ENCODE measurements at places on chromosomes 6 and 20. TPM values are rescaled to one million over a fixed set of nuclear protein-coding genes. Genes with fewer than 3 reads are reported as not detected.

GRCh38 chr6:8187209-8187608 lies 84.9 kb upstream of the EEF1E1 start:
- DNase-seq = no peak

DNA sequence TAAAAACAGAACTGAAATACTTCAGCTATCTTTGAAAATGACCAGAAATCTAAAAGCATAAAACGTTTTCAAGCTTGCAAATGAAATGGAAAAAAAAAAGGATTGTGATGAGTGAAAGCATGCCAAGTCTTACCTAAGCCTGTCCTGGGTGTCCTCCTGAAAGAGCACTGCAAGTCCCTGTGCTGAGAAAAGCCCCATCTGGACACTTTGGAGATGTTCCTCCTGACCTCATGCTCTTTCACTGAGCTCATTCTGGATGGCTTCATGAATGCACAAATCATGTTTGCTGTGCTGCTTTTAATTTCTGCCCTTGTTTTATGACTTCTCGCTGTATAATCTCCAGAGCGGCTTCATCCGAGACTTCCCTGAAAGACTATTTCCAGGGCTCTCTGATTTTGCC lies 136.0 kb downstream of the SOD2 start:
- DNase-seq = no peak

The TMEM14B gene
- 58.9 TPM for total RNA-seq

DNA sequence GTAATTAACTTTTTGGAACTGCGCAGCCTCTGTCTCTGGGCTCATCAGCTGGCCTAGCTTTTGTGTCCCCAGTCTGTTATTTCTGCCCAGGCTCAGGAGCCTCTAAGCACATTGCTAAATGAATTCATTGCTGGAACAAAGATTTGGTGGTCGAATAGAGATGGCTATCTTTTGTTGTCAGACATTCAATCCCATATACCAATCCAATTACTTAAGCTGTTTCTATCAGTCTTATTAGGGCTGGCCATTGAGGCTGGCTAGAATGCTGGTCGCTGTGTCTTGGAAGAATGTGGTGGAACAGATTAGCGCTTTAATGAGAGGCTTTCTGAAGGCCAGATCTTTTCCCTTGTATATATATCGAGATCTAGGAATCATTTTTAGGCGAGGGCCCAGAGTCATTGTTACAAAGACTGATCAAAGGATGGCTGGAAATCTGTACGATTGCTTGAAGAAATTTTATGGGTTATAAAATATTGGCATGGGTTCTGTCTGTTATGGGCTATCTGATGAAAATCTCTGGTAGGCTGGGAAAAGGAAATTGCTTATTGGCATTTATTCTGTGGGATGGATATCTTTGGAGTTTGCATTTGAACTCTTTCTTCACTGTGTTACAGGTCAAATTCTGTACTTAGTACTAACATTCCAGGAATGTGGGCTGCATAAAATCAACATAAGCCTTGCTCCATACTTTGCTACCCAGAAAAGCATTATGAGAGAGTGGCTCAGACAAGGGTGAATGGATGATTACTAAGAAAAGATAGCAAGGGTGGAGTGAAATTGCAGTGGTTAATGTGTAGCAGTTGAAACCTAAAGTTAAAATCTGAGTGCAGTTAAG lies 34.8 kb upstream of the JAG1 start:
- DNase-seq = no peak

GRCh38 chr20:6241591-6241990 lies 118.8 kb upstream of the FERMT1 start:
- DNase-seq = no peak

- no peak for DNase-seq
Observed at GRCh38 chr6:68024570-68025269, 610.4 kb upstream of the ADGRB3 start.

The NR2E1 gene
- total RNA-seq = not detected

DNA sequence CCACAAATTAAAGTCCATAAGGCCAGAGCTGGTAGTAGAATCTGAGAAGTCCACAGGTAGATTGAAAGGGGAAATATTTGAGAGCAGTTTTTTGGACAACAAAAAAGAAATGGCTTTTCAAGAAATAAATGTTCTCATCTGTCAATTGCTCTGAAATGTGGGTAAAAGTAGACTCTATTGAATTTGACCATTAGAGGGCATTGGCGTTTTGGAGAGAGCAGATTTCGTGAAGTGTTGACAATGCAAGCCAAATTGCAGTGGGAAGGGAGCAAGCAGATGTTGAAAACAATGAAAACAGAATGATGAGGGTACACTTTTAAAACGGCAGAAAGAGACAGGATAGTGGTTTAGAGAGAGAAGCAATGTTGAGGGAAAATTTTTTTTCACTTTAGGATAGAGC lies 149.1 kb upstream of the FAM83B start:
- no peak for DNase-seq

DNA sequence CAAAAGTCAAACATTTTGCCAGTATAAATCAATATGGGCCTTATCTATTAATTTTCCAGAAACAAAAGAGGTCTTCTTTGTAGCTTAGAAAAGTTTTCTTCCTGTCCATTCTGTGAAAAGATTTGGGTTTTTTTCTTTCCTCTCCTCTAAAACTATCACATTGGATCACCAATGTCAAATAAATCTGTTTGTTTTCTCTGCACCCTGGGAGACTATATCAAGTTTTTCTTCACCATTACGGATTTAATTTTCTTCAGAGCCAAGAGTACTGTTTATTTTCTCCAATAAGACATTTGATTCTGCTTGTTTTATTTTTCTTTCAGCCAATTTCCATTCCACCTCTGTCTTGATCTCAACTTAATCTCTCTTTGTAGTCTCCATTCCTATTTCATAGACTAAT lies 1.9 kb upstream of the LZTS3 start:
- no peak for DNase-seq

DNA sequence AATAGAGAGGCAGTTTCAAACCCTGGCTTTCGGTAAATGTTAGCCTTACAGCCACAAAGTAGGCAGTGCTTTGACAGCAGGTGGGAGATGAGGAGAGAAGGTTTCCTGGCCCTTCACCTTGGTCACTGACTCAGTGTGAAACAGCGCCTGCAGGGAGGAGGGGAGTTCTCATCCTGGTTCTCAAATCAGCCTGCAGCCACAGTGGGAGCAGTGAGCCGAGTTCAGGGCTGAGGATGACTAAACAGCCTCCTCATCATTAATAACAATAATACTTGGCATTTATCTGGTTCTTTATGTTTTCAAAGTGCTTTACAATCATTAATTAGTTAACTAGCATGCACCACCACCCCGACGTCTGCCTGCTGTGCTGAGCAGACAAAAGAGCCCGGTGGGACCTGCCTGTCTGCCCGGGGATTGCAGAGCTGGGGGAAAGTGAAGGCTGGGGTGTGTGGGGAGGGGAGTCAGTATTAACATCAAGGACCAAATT lies 59.6 kb downstream of the PRDM1 start:
- DNase-seq = no peak

GRCh38 chr6:133889557-133890403 lies 867 bp downstream of the TCF21 start:
- DNase-seq = no peak

The SAMD5 gene
- 4.5 TPM for total RNA-seq

- DNase-seq = no peak
Observed at GRCh38 chr6:14360565-14360964, 243.0 kb downstream of the CD83 start.

DNA sequence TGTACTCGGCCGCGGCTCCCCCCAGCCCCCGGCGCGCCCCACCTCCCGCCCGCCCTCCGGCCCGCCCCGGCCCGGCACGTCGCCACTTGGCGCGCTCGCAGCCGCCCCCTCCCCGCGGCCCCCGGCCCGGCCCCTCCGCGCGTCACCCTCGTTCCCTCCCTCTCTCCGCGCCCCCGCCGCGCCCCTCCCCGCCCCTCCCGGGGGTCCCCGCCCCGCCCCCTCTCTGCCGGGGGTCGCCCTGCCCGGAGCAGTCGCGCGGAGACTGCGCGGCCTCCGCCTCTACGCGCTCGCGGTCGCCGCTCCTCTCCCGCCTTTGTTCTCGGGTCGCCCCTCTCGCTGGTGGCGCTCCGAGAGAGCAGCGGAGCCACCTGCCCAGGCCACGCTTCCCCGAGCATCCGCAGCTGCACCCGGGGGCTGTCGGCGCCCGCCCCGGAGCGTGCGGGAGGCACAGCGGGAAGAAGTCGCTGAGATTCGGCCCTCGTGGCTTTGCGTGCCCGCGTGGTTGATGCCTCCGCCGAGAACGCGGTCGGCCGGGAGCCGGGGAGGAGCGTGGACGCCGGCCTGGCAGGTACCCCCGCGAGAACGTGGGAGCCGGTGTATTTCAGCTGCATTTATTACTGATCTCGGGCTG lies at the start of gene PHF10:
Gene PHF10, minus strand, starts transcription at position 7 of the 631 bp plus-strand sequence. CDS start 569 bp downstream, outside the sequence.
- peak; percentile 75 for DNase-seq

DNA sequence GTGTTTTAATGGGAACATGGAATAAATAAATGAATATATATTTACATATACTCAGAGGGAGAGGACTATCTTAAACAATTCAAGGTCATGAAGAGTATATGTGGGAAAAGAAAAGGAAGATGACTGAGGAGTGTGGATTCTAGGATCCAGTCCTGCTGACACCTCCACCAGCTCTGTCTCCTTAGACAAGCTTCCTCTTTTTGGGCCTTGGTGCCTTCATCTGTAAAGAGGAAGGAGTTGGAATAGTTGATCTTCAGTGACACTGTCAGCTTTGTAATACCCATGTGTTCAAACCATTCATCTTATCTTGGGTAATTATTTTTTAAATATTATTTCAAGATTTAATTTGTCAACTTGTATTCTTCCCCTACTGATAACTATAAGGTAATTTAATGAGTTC lies 338.0 kb downstream of the ADGRB3 start:
- DNase-seq = no peak

- no peak for DNase-seq
Observed at GRCh38 chr20:32680544-32681174, 6.9 kb upstream of the C20orf203 start.

- no peak for DNase-seq
Observed at GRCh38 chr6:88574031-88574430, 389.4 kb downstream of the RNGTT start.

DNA sequence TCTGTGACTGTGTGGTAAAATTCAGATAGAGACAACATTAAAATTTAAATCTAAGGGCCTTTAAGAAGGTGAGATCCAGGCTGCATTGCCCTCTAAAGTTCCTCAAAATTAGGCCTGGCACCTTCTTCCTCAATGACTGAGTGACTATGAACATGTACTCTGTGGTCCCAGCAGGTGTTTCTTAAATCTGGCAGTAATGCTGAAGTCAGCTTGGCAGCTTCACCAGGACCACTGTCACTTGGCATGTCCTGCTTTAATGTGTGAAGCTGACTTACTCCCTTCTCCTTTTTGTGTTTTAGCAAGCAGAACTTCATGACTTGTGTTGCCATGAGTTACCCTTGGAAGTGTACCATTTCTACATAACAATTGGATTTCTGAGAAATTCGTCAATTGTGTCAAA lies 141.7 kb downstream of the NKAIN2 start:
- no peak for DNase-seq

GRCh38 chr6:139149383-139149782 lies 14.5 kb downstream of the HECA start:
- DNase-seq = no peak

The ADAM33 gene
- total RNA-seq = 117 TPM

The EPPIN gene
- not detected for total RNA-seq

GRCh38 chr6:136969930-136970329 lies 47.8 kb downstream of the SLC35D3 start:
- no peak for DNase-seq

The CMTR1 gene
- total RNA-seq = 39.3 TPM

DNA sequence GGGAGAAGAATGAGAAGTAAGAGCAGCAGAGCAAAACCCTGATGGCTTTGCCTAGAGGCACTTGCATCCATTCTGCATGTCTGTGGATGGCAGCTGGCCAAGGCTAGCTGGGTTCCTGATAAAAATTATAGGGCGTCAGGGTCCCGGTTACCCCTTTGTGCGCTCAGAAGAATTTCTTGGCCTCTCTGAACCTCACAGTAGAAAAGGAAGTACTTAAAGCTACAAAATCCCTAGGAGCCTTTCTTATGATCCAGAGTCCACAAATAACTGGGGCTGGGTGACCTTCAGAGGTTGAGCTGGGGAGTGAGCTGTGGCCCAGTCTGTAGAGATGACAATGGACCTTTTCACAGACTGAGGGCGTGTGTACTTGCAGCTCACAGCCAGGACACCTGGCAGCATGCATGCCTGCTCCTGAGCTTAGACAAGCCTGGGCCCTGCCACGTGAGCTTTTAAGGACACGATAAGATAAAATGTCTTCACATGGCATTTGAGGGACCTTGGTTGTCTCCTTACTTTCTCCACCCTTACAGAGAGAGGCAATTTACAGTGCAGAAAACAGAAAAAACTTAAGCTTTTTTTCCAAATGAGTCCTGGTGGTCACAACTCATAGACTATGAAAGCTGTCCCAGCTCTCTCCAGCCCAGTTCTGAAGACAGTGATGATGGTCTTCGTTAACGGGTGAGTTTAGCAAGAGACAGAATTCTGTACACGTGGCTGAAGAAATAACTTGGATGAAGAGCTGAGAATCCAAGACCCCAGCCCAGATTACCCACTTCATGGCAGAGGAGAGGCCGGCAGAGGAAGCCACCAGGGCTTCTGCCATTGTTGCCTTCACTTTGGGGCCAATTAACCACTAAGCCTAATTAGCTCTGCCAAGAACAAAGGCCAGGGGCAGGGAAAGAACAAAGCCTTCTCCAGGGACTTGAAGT lies 50.3 kb downstream of the FOXA2 start:
- DNase-seq = no peak

The MYL9 gene
- 709 TPM for total RNA-seq

- no peak for DNase-seq
Observed at GRCh38 chr6:31558631-31559500, 11.5 kb downstream of the NFKBIL1 start.

DNA sequence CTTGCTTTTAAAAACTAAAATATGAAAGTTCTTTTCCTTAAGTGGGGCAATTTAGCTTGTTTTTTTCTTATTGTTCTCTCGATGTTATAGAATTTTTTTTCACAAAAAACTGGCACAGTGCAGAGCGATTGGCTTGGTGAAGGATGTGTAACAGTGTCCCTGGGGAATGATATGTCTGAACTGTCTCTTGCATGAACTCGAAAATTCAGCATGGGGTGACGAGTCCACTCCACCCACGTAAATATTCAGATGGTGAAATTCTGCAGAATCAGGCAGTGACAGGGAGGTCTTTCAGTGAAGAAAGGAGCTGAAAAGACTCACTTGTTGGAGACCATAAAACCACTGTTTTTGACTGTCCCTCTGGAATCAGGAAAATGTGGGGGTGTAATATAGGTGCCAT lies 505.3 kb downstream of the MMUT start:
- no peak for DNase-seq

DNA sequence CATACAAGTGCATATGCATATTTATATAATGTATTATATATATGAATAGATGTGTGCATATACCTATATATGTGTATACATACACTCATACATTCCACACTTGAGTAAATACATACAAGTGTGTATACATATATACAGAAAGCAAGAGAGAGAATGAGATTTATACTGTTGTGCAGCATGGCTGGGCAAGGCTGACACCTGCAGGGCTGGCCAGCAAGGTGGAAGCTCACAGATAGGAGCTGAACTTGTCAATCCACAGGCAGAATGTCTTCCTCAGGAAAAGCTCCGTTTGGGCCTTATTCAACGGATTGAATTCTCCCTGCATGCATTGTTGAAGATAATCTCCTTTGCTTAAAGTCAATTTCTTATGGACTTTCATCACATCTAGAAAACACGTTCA lies 256.7 kb downstream of the ZNF217 start:
- no peak for DNase-seq

The RAD21L1 gene
- not detected for total RNA-seq

The ADGRG6 gene
- 57.4 TPM for total RNA-seq
